Mesothelial cell of epicardium (in vitro differentiated cells): ENCODE measurements at places on chromosomes 12 and 14. TPM values are rescaled to one million over a fixed set of nuclear protein-coding genes. Genes with fewer than 3 reads are reported as not detected.
A peak's percentile ranks its signal among the peaks of the same experiment; 100 is the strongest.

DNA sequence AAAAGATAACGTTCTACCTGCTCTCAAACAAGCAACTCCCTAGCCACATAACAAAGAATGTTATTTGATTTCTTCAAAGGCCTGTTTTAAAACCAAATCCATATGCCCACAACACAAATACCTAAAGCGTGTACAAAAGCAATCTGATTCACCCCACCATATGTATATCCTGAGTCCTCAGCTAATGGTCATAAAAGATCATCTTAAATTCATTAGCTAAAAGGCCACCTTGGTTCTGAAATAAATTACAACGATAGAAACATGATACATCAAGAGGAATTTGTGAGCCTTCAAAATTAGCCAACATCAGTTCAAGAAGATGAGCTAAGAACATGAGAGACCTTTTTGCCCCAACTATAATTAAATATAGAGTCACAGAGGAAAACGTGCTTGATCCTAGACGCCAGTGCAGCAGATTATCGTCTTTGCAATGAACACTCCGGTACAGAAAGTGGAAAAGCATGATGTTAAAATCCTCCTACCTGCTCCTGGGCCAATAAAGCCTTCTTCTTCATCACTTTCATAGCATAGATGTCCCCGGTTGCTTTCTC is 20.0 kb downstream of the CIT start:
- H3K4me1 ChIP-seq = peaks cover 10% of the 10 kb centered on the region
- no peak for DNase-seq
- H3K27me3 ChIP-seq = no peaks in the 10 kb centered on the region
- peaks cover 11% of the 10 kb centered on the region for H3K36me3 ChIP-seq
- H3K4me3 ChIP-seq = no peak overlapping the region
- no peak overlapping the region for H3K27ac ChIP-seq

FGF23 gene
- total RNA-seq = not detected in 3 replicates

GRCh38 chr14:94619297-94619696 is 7.1 kb downstream of the SERPINA3 start:
- no peak for DNase-seq
- H3K4me3 ChIP-seq = no peak overlapping the region
- no peak overlapping the region for H3K27ac ChIP-seq
- no peaks in the 10 kb centered on the region for H3K4me1 ChIP-seq
- H3K27me3 ChIP-seq = peaks cover 11% of the 10 kb centered on the region
- H3K36me3 ChIP-seq = peaks cover 9% of the 10 kb centered on the region

GPR132 gene
- total RNA-seq = 1.0 to 1.6 TPM (median 1.1 TPM) in 3 replicates

DNA sequence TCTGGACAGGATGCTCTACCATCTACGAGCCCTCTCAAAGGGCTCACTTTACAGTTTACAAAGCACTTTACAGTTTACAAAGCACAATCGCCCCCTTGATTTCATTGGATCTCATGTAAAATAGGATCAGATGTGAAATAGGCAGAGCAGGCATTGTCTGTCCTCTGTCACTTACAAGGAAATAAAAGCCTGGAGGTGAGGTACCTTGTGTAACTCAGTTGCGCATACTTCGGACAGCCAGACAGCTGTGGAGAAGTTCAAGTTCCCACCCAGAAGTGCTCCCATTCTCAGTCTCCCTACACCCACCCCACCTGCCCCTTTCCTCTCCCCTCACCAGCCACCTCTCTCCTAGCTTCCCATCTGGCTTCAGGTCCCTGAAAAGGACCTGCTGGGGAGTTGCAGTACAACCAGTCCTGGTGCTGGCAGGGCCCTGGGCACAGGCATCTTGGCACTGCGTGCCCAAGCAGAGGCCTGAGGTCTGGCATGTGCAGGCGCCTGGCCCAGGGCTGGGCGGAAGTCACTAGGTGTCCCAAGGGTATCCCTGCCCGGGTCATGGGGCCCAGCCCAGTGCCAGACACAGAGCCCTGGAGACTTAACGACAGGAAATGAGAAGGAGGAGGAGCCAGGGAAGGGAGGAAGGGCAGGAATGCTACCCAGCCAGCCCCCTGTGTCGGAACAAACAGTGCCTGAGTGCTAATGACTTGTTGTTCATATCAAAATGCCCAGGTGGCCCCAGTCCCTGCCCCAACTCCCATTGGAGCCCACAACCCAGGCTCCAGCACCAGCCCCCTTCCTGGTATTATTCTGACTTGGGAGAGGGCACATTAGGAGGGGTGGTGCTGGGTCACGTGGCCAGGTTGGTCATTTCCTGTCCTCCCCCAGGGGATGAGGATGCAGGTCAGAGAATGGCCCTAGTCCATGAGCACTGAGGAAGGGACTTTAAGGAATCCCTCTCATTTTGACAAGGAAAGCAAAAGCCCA is 5.4 kb downstream of the RAPGEF3 start:
- no peak for DNase-seq
- peak overlapping the region; percentile 91 for H3K27ac ChIP-seq
- no peak overlapping the region for H3K4me3 ChIP-seq
- H3K27me3 ChIP-seq = no peaks in the 10 kb centered on the region
- peaks cover 52% of the 10 kb centered on the region for H3K4me1 ChIP-seq
- H3K36me3 ChIP-seq = peaks cover 4% of the 10 kb centered on the region

GRCh38 chr14:64953310-64953654 is 10.7 kb upstream of the GPX2 start:
- H3K4me3 ChIP-seq = no peak overlapping the region
- no peaks in the 10 kb centered on the region for H3K27me3 ChIP-seq
- H3K4me1 ChIP-seq = no peaks in the 10 kb centered on the region
- no peak overlapping the region for H3K27ac ChIP-seq
- DNase-seq = no peak
